ENCODE measurements at places on chromosomes 12 and 14.

- no peak for DNase-seq
Measured at GRCh38 chr12:132596016-132596415, 14.4 kb downstream of the LRCOL1 start.

DNA sequence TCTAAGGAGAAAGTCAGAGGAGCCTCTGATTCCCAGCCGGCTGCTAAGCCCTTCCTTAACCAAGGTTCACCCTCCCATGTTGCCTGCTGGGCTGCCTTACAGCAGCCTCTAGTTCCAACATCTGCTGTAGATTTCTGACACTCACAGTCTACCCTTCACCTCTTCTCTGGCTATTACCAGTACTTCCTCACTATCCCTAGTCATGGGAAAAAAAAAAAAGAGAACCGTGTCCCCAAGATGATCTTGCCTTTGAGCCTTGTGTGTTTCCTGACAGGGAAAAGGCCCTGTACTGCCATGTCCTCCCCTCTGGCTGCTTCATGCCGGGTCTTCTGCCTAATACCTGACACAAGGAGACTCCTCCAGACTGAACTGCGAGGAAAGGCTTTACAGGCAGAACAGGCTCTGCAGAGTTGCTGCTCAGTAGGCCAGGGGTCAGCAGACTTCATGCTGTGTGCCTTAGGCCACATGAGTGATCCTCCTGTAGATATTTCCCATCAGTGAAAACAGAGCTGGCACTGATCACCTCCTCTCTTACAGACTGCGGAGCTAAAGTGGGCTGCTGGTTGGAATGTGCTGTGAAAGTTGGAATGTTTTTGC lies 46.8 kb downstream of the PRKCH start:
- DNase-seq: no peak

- no peak for DNase-seq
Measured at GRCh38 chr12:14618983-14619382, 51.3 kb upstream of the PLBD1 start.

- no peak for DNase-seq
Measured at GRCh38 chr14:68607081-68607866, 185.6 kb downstream of the ZFP36L1 start.

DNA sequence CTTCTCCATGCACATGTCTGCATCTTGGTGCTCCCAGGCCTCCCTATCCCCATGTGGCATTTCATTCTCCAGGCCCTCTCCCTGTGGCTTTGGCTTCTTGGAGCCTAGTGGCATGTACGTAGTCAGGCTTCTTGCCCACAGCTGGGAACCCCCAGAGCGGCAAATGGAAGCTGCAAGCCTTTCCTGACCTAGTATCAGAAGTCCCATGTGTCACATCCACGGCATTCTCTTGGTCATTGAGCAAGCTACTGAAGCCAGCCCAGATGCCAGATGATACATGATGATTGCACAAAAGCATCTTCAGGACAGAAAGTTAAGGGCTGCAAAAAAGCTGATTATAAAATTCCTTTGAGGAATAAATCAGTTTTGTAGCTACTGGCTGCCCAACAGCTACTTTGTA lies 154.9 kb downstream of the PELI2 start:
- no peak for DNase-seq
